NCI-H226 (cell line): ENCODE measurements at places on chromosomes 2 and 18.
A peak's percentile ranks its signal among the peaks of the same experiment; 100 is the strongest.

- DNase-seq = no peak
Measured at GRCh38 chr18:79410171-79410641, 14.5 kb downstream of the NFATC1 start.

DNA sequence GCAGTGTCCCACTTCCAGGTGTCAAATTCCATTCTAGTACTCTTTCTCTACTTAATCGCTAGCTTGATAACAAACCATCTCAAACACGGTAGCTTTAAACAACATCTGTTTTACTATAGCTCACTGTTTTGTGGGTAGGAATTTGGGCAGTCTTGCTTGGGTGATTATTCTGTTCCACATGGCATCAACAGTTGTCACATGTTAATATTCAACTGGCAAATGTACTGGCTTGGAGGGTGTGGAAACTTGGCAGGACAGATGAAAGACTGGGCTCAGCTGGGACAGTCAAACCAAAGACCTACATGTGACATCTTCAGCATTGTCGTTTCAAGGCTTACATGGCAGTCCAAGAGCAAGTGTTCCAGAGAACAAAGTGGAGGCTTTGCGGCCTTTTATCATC is 241.8 kb downstream of the PTH2R start:
- DNase-seq = no peak

DNA sequence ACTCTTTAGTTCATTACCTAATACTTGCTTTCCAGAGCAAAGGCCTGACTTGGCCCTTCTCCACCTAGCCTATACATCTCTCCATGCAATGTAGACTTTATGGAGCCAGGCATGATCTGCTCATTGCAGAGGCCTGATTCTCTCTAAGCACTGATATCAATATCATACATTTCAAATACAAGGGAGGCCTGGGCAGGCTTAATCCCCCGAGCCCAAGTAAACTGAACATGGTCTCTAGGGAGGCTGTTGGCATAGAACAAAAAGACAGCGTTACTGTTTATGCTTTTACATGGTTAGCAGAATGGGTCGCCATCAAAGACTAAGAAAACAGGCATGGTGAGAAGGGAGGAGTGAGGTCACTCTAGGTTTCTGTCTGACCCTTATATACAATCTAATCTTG is 695.1 kb downstream of the ZEB2 start:
- DNase-seq = no peak

DNA sequence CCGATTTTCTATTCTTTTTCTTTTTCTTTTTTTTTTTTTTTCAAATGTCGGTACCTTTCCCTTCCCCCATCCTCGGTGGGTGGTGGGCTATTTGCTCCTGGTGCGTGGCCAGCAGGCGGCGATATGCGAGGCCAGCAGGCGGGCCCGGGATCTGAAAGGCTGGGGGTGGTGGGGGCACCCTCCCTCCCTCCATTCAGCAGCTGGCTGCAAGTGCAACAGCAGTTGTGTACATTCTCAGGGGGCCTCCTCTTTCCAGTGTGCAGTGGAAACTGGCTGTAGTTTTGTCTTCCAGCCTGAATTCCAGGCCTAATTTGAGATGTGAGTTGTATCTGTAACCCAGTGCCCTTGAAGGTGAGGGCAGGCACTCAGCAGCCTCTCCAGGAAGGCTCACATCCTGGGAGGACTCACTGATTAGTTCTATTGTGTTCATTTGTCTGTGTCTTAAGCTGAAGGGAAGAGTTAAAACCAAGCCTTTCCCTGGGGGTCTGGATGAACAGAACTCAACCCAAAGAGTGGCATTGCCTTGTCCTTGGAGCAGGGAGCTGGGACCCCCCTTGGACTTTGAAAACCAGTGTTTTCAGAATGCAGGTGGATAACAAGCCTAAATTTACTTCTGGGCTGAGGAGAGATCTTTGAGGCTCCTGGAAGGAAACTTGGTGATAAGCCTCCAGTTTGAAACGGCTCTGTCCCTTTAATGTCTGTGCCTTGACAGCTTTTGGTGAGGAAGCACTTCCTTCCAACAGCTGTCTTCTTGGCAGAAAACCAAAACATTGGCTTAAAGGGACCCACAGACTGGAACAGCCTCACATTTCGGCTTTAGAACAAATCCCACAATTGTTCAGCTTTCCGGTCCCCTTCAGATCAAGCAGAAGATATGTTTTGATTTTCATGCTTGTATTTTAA is 3.3 kb downstream of the MYCN start:
- no peak for DNase-seq

DNA sequence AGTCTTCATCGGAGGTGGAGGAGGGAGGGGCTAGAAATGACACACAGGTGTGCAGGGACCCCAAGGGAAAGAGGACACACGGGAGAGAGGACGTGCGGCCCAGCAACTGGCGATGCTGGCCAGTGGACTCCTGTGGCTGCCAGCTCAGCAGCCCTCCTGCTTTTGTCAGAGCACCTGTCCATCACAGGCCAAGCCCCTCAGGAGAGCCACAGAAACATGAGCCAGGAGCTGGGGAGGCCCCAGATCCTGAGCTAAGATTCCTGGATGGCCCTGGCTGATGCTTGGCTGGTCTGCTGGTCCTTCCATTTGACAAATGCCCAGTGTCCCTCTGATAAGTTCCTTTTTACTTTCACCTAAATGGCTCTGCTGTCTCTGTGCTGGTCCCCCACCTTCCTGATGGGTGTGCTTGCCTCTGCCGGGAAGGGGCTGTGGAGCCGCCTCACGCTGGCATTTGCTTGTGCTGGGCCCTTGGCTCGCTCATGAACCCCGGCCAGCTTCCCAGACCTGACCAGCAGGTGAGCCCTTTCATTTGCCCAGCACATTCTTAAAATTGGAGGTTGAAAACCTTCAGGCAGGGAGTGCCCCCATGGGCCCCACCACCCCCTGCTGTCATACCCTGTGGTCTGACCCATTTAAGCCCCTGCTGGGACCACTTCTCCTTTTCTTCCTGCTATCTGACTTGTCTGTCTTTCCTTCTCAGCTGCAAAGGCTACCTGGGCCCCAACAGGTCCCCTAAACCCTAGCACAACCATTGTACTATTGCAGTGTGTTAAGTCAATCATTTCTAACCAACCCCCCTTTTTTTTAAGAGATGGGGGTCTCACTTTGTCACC is 37.3 kb downstream of the CYP27C1 start:
- DNase-seq = no peak

DNA sequence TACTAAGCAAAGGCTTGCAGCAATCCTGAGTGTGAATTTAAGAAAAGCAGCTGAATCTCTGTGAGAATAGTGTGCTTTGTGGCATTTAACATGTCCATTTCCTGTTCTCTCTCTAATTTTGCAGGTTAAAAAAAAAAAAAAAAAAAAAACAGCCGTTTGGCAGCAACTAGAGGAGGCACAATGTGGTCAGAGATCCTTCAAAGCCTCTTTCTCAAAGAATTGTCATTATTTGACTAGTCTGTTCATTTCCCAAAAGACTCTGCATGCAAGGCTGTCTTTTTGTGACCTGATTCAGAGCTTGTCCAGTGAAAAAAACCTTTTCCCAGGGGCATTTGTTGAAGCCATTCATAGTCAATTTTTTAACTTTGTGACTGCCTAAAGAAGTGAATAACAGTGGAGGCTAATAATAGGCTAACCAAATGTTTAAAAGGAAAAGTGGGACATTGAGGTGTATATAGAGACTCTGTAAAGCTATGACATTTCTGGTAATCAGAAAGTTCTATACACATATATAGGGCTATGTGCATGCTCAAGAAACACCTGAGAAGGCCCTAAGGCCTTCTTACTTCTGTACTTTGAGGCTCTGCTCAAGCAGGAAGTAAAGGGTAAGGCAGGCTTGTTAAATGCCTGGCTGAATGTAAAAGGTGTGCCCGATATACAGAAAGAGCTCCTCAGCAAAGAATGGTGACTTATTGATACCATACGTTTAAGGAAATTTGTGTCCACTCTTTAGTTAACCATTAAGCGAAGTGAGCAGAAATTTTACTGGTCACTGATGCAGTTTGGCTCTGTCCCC is 289.6 kb upstream of the RAB6C start:
- no peak for DNase-seq

DNA sequence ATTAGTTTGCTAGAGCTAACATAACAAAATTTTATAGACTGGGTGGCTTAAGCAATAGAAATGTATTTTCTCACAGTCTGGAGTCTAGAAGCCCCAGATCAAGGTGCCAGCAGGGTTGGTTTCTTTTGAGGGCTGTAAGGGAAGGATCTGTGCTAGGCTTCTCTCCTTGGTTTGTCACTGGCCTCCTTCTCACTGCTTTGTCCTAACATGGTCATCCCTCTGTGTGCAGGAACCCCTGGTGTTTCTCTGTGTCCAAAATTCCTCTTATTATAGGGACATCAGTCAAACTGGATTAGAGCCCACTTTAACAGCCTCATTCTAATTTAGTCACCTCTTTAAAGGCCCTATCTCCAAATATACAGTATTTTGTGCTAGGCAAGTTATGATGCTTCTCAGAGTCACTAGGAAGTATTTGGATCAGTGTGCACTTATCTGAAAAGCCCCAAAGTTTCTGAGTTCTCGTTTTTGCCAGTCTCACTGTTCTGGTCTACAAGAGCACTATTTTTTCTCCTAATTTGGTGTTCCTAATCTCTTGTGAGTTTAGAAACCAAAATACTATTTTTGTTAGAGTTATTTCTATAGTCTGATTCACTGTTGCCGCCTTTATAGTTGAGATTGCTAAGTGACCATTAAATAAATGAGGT is 29.0 kb downstream of the ZC3H6 start:
- DNase-seq = no peak

GRCh38 chr2:134208825-134209224 is 45.0 kb upstream of the MGAT5 start:
- no peak for DNase-seq

DNA sequence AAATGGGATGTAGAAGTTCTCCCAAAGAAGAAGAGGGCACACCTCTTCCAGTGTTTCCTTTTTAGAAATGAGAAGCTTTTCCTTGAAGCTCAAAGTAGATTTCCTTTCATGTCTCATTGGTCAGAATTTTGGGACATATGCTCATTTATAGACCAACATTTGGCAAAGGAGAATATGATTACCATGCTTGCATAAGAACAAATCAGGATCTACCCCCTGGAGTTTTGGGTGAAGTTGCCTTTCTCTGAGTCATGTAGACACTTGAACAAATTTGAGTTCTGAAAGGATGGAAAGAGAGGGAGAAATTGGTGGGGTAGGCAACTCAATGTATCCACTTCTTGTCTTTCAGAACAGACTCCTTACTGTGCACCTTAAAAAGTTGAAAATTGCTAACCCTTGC is 409.0 kb downstream of the SLC4A3 start:
- DNase-seq = no peak

GRCh38 chr2:19902216-19902740 is 495 bp upstream of the TTC32 start:
- no peak for DNase-seq

DNA sequence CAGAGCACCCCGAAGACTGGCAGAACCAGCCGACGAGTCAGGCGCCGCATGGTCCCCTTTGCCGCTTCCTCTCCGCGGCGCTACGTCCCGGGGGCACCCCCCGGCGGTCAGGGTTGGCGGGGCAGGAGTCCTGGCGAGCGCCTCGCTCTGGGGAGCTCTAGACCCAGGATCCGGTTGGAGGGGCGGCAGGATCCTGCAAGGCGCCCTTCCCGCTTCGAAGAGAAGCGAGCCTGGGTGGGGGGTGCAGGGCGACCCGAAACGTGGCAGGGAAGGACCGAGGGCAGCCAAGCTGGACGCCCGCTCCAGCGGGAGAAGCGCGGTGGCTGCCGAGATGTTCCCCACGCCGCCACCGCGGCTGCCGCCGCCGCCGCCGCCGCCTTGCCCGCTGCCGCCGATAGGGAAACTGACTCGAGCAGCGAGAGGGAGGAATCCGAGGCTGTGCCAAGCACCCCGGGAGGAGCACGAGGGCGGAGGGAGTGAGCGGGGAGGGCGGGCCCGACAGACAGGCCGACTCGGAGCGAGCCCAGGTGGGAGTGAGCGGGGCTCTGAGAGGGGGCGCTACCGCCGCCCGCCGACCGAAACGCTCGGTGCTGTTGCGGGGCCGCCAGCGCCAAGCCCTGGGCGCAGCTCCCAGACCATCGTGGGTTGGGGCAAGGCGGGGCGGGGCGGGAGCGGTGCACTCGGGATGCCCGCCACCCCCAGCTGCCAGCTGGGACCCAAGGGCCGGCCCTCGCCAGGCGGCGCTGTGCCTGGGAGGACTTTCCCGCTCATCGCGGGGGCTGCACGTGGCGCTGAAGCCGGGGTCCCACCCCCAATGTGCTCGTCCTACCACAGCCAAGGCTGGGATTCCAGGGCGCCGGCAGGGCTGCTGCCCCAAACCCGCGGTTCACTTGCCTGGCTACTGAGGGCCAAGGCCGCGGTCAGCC is at the start of gene GALNT14:
Gene GALNT14, minus strand, starts transcription at position 404 of the 926 bp plus-strand sequence. Its CDS starts 354 bp downstream, at position 50.
- DNase-seq = peak; percentile 23

DNA sequence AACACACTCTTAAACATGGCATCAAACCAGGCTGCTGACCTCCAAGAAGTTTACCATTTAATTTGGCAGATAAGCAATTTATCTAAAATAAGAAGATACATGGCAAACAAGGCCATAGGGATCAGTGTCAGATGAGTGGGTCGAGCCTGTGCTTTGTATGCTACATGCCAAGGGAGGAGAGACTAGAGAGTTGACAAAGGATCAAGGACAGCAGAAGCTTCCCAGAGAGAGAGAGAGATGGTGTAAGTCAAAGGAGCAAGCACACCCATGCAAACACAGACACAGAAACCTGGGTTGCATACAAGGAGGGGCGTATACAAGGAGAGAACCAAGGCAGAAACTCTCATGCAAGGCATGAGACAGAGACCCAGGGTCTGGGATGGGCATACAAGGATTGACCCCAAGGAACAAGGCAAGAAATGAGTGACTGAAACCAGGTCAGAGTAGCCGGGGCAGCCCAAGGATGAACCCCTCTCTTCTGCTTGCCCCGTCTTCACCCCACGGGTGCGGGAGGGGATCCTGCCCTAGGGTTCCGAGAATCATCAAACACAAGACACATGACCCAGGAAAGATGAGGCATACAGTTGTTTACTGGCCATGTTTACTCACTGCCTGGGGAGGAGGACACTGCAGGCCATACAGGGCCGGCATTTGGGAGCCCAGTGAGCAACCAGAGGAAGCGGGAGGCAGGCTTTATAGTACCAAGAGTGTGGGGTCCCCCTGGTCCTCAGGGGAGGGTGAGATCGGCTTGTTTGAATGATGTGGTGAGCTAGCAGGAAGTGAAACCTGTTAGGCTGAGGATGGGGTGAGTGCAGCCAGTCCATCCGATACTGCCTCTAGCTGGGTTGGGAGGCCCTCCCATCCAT is 529.2 kb upstream of the ID2 start:
- DNase-seq = no peak

GRCh38 chr2:7508296-7508943 is 591.2 kb downstream of the RNF144A start:
- DNase-seq = no peak

- DNase-seq = no peak
Measured at GRCh38 chr18:32160547-32160946, 29.3 kb upstream of the MEP1B start.

DNA sequence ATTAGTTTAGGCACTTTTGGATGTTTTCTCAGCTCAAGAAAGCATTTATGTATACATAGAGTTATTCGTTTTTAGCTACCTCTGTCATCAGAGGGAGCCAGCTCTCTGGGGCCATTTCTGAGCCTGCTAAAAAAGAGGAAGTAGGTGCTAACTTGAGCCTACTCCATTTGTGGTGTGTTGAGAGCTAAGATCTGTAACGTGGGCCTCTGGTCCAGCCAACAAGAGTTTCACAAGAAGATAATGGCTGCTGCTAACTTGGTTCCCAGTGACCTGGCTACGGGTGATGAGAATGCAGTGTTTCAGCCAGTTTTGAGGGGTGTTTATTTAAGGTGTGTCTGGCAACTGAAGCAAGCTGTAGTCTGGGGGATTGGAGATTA is 182.5 kb downstream of the PRKCE start:
- no peak for DNase-seq

- DNase-seq = no peak
Measured at GRCh38 chr18:70985948-70986347, 697.1 kb downstream of the SOCS6 start.
